Gastrocnemius medialis (tissue), 4 donors: ENCODE measurements at places on chromosomes 4 and X. TPM values are rescaled to one million over a fixed set of nuclear protein-coding genes. Genes with fewer than 3 reads are reported as not detected.

DNA sequence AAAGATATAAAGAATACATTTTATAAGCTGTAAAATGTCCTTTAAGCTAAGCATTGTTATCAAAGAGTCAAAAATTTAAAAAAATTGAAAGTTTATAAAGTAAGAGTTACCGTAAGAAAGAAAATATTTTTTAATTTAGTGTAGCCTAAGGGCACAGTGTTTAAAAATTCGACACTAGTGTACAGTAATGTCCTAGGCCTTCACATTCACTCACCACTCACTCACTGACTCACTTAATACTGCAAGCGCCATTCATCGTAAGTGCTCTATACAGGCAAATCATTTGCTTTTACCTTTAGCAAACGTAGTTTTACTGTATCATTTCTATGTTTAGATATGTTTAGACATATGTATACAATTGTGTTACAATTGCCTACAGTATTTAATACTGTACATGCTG lies 20.2 kb downstream of the GLRA3 start:
- no peak for DNase-seq

- DNase-seq, result no peak
These were observed 589.0 kb downstream of the GRXCR1 start for GRCh38 chr4:43481526-43481925.

DNA sequence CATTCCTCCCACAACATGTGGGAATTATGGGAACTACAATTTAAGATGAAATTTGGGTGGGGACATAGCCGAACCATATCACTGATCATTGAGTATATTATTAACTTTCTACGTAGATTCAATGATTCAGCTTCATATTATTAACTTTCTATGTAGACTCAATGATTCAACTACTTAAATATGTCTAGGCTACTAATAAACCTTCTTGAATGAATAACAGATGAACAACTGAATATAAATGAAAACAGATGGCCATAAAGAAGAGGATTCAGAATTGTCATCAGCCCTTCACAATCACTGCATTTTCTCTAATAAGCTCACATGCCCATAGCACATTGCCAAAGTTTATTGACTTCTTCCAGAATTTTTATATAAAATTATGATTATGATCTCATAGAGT lies 57.0 kb downstream of the CEP44 start:
- no peak for DNase-seq

PGRMC1 gene
- 13.8 TPM for total RNA-seq

DNA sequence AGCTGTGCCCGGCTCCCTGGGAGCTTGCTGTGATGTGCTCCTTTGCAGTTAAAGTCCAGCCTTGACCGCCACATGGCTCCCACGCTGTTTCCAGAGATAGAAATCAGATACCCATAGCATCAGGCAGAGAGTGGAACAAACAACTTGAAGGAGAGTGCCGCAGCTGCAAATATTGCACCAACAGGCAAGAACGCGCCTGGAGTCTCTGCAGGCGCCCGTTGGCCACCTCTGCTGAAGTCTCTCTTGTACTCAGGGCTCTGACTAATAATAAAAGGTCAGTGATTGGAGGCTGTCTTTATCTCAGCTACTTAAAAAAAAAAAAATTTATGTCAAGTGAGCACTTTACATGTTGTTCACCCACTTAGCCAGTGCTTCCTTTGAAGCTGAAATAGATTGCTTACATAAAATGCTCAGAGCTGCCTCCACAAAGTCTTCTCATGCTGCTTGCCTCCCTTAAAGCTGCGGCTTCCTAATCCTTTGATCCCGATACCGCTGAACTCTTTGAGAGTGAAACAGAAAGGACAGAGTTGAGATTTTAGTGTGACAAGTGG lies 30.9 kb upstream of the TENM3 start:
- DNase-seq, result peak; percentile 66

SUPT20HL1 gene
- total RNA-seq, result not detected

L1CAM gene
- total RNA-seq, result 0.41 TPM

GRCh38 chr4:53113431-53114225 lies 251.5 kb downstream of the RASL11B start:
- no peak for DNase-seq

DNA sequence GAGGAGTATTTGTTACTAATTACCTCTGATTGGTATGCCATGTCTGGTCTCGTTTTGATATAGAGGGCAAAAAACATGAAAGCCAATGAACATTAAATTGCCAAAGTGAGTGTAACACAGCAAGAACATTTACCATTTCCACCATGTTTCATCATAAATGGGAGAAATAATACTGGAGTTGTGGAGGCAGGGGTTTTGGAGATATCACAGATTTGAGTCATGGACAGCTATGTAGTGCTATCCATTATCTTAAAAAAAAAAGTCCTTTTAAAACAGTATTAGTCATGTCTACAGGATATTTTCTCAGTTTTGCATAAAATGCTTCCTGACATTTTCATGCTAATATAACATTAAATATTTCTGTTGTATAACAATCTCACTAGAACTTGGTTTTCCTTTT lies 301.2 kb downstream of the IL1RAPL1 start:
- no peak for DNase-seq

GRCh38 chr4:98657531-98658286 lies 702 bp downstream of the TSPAN5 start:
- no peak for DNase-seq

DNA sequence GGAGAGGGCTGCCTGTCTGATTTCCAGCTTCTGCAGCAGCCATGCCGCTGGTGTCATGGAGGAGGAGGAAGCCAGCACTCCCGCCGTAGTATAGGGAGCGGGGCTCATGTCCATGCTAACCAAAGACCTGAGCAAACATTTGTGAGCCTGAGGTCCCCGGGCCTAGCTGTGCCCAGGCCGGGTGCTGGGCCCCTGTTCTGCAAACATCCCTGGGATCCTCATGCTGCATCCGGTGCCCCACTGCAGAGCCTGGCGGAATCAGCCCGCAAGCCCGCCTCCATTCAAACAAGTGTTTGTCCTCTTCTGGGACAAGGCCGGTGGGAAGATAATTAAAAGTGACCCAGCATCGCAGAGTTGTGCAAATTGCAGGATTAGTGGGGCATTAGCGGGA lies 106.3 kb downstream of the SORCS2 start:
- no peak for DNase-seq

- no peak for DNase-seq
These were observed 30.3 kb downstream of the CCKAR start for GRCh38 chr4:26459756-26460530.

EGFL6 gene
- not detected for total RNA-seq

ATP5ME gene
- total RNA-seq, result 93.4 TPM

GRCh38 chr4:113762186-113763028 lies 869 bp upstream of the CAMK2D start:
- peak; percentile 99 for DNase-seq

TLL1 gene
- 2.3 TPM for total RNA-seq

DNA sequence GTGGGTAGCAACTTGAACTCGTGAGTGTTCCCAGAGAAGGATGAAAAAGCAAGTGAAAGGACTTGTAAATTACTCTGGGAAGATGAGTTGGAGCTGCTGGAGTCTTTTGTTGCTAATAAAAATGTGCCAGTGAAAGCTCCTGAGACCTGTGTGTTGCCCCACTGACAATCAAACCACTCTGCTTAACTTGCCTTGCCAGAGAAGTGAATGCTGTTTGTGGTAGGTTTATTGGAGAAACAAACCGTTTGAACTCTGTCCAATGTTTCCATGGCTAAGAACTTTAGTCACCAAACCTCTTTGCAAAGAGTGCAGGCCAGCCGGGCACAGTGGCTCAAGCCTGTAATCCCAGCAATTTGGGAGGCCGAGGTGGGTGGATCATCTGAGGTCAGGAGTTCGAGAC lies 586.9 kb downstream of the PCDH7 start:
- DNase-seq, result no peak

DNA sequence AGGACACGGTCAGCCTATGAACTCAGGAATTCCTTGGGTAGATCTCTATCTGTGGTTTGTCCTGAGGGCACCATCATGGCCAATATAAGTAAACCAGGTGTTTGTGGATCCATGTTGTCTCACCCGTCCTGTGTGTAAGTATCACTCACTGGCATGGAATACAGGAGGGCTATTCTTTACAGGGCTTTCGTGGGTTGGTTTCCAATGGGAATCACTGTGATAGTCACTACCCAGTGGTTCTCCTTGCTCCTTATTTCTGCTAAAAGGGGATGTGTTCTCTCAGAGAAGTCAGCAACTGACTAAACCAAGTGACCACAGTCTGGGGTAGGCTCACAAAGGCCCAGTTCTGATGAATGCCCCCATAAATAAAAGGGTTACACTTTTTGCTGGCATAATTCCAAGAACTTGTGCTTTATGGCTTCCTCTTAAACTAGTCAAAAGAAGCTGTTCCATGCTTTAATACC lies 236.7 kb upstream of the JADE1 start:
- no peak for DNase-seq

MSL3 gene
- 22.8 TPM for total RNA-seq

DNA sequence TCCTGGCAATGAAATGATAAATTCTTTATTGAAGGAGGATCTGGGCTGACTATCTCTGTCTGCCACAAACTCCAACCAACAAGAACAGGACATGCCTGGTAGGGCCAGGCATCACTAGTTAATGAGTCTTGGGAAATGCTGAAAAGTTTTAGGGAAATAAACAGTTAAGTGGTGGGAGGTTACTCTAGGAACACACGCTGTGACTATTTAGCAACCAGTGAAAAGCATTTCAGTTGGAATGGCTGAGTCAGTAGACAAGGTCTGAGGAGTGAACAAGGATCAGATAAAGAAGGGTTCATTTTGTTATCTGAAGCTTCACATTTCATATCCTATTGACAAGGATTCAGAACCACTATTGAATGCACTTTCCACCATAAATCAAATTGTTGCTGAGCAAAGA lies 394.9 kb upstream of the BOD1L1 start:
- no peak for DNase-seq

- DNase-seq, result no peak
These were observed 64.3 kb upstream of the CCDC160 start for GRCh38 chrX:134172588-134173259.

RAB41 gene
- total RNA-seq, result not detected

DNA sequence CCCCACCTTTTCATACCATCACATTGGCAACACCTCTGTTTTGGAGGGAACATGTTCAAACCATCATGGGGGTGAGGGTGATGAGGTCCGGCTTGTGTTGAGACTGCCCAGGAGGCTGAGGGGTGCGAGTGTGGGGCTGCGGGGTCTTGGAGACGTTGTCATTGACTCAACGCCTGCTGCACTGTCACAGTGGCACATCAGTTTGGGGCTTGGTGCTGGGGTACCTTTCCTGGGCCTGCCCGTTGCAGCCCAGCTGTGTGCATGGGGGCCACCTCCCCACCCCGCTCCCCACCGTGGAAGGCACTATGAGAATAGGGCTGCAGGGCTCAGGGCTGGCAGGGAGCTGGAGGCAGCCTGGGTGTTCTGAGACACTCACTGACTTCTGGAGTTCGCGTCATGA lies 2.3 kb downstream of the HTRA3 start:
- DNase-seq, result no peak

- DNase-seq, result no peak
These were observed 2.5 kb downstream of the VBP1 start for GRCh38 chrX:155218777-155219176.

FGG gene
- 21.0 TPM for total RNA-seq

DNA sequence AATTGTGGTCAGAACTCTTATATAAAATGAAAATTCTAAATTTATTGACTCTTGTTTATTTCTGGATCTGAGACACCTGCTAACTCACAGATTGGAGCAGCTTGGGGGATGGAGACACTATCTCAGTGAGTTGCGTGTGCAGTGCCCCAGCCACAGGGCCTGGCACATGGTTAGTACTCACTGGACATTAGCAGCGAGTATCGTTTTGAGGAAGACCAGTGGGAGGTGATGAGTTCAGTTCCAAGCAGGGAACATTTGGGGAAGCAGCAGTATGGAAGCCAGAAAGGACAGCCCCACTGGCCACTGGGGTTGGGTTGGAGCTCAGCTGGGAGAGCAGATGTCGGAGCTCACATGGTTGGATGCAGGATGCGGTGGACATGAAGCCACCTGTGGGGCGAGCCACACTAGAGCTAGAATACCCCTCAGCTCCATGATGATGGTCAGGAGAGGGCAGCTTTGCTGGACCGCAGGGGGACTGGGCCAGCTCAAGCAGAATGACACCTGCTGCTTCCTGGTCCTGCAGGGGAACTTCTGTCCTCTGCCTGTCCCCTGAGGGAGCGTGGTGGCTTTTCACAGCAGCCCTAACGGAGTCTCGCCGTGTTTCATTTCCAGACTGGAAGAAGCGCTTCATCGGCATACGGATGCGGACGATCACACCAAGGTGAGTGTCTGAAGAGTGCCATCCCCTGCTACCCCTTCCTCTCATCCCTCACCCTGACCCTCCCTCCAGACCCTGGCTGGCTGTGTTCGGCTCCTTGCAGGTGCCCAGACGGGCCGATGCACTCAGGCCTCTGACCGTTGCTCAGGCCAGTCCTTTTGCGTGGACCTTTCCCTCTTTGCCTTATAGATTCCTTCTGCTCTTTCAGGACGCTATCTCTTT lies 32.5 kb downstream of the HTRA3 start:
- no peak for DNase-seq

GRCh38 chrX:152917656-152918579 lies 20.1 kb downstream of the ZNF185 start:
- no peak for DNase-seq

ERAS gene
- total RNA-seq, result not detected

SUPT20HL2 gene
- total RNA-seq, result not detected

CTAG1B gene
- not detected for total RNA-seq
